ENCODE measurements at places on chromosomes 7 and 10.

- DNase-seq = no peak
Measured at GRCh38 chr7:156000601-156001396, 188.5 kb upstream of the SHH start.

GRCh38 chr7:28076423-28077200 lies 104.0 kb downstream of the JAZF1 start:
- DNase-seq = no peak

- DNase-seq = no peak
Measured at GRCh38 chr10:76291885-76292284, 860.5 kb downstream of the LRMDA start.

- DNase-seq = peak; percentile 94
Measured at GRCh38 chr7:158414486-158414961, 173.1 kb downstream of the PTPRN2 start.

DNA sequence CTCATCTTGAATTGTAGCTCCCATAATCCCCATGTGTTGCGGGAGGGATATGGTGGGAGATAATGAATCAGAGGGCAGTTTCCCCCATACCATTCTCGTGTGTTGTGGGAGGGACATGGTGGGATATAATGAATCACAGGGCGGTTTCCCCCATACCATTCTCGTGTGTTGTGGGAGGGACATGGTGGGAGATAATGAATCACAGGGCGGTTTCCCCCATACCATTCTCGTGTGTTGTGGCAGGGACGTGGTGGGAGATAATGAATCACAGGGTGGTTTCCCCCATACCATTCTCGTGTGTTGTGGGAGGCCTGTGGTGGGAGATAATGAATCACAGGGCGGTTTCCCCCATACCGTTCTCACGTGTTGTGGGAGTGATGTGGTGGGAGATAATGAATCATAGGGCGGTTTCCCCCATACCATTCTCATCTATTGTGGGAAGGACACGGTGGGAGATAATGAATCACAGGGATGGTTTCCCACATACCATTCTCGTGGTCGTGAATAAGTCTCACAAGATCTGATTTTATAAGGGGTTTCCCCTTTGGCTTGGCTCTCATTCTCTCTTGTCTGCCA lies 271.0 kb downstream of the MAD1L1 start:
- DNase-seq = no peak

- DNase-seq = no peak
Measured at GRCh38 chr7:112076324-112076723, 129.9 kb downstream of the DOCK4 start.

GRCh38 chr7:150321788-150322113 lies 1.4 kb upstream of the LRRC61 start:
- no peak for DNase-seq

- no peak for DNase-seq
Measured at GRCh38 chr7:81611040-81611439, 158.8 kb downstream of the HGF start.

- no peak for DNase-seq
Measured at GRCh38 chr10:1344846-1345245, 288.7 kb downstream of the WDR37 start.

- no peak for DNase-seq
Measured at GRCh38 chr7:47474937-47475879, 106.7 kb downstream of the TNS3 start.

DNA sequence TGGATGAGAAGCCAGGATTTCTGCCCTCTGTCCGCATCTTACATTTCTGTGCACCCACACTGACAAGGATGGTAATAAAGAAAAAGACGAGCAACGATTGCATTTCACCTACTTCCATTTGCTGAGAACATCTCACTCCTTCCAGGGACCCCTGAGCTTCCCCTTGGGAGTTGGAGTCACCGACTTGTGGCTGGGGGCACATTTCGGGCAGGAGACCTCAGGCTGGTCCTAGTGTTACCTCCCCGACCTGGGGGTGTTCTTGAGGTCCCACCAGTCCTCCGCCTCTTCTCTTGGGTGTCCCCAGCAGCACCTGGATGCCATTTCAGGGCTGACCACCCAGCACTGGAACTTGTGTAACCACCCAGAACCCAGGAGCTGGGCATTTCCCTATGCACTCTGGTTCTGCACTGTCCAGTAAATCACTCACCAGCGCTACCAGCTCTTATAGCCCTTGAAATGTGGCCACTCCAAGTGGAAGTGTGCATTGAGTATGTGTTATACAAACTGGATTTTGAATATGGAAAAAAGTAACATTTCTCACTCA lies 84.9 kb downstream of the LANCL2 start:
- no peak for DNase-seq

DNA sequence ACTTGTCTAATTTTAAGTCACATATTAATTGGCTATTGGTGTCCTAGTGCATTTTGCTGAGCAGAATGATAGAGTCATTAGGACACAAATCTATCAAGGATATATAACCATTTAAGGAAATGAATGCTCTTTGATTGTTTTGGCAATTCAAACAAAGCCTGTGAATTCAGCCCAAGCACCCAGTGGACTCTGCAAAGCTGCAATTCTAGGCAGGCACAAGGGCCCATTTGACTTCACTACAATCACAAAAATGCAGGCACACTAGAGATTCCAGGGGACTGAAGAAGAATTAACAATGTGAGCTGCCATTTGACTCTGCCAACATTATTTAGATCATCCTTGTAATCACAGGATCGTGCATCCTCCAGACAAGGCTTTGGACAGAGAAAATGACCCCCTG lies 544.2 kb upstream of the PHF14 start:
- no peak for DNase-seq

DNA sequence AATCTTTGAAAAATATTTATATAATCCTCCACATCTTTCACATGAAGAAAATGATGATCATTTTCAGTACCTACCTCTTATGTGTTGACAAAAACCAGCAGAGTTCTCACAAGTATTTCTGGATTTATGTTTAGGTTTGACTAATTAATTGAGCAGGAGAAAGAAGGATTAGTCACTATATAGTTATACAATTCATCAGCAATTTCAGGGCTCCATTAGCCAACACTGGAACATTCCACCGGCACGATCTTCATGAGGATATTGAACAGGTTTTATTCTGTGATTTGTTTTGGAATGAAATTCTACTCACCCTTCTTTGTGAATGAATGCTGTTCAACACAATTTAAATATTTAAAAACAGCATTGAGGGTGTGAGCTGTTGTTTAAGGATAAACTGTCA lies 163.2 kb downstream of the SEM1 start:
- no peak for DNase-seq

GRCh38 chr10:71064413-71065118 lies 147.8 kb upstream of the UNC5B start:
- no peak for DNase-seq

Measured in COR-L47 (cell line).